ENCODE measurements at places on chromosomes 3 and 15. TPM values are rescaled to one million over a fixed set of nuclear protein-coding genes. Genes with fewer than 3 reads are reported as not detected.

Gene ECE2
- total RNA-seq: not detected

Gene C3orf85
- total RNA-seq: not detected

Gene DNAH12
- 0.09 TPM for total RNA-seq

Gene UROC1
- total RNA-seq: not detected

Gene IFT57
- 53.4 TPM for total RNA-seq

Gene REC114
- not detected for total RNA-seq

Gene RHOV
- total RNA-seq: 0.80 TPM

Gene HRG
- total RNA-seq: not detected

Gene IQGAP1
- total RNA-seq: 46.1 TPM

Gene HIGD2B
- total RNA-seq: not detected

Gene PLOD2
- 12.7 TPM for total RNA-seq

Gene SLC24A5
- not detected for total RNA-seq

Gene CHST2
- 4.5 TPM for total RNA-seq

DNA sequence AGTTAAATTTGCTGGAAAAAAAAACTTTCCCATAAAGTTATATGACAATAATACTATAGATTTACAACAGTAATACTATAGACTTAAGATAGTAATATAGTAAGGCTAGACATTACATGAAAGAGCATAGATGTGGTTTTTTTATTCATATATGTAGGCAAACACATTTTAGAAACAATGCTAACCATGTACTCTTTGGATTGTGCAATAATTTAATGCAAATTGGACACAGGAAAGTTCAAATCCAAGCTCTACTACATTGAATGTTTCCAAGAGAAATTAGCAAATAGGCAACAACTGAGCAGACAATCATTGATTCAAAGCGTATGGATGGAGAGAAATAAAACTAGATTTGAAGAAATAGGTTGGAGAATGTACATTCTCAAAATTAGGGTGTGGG lies 469.2 kb downstream of the CNTN3 start:
- DNase-seq: no peak

GRCh38 chr3:61181874-61182273 lies 69.4 kb downstream of the FHIT start:
- DNase-seq: no peak

DNA sequence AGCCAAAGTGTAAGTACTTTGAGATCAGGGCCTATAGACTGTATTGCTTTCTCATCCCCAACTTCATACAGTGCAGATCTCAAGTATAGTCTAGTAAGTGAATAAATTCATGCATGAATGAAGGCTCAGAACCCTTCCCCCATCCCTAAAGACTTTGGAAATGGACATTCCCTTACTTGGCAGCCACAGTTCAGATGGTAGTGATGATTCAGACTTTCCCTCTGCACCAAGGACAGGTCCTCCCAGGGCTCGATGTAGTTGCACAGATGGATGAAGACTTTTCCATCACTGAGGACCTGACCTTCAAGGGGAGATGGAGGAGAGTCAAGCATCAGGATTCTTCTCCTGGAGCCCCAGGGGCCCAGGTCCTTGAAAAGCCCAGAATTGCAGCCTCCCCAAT lies 4.6 kb downstream of the TIMP4 start:
- no peak for DNase-seq

GRCh38 chr3:42685891-42686820 lies 819 bp downstream of the KLHL40 start:
- no peak for DNase-seq

DNA sequence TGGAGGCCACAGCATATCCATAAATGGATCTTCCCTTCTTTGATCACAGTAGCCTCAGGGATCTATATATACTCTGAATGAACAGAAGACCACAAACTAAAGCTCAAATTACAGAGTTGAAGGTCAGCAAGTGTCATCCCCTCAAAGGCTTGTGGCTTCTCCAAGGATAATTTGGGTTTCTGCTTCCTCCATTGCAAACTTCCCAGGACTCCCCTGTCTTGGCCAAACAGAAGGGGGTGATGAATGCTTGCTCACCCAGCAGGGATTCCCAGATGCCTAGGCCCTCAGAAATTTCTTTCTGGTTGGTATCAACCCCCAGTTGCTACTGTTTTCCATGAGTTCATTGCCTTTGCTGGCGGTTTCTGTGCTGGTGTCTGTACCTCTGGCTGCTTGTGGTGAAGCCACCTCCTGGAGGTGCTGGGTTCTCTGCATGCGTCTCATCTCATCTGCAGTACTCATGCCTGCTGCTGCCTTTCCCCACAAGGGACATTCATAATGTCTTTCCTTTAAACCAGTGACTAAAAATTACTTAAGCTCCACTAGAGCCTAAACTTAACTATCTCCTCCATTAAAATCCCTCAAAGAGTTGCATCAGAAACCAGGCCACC lies 17.7 kb downstream of the ENTPD3 start:
- no peak for DNase-seq

DNA sequence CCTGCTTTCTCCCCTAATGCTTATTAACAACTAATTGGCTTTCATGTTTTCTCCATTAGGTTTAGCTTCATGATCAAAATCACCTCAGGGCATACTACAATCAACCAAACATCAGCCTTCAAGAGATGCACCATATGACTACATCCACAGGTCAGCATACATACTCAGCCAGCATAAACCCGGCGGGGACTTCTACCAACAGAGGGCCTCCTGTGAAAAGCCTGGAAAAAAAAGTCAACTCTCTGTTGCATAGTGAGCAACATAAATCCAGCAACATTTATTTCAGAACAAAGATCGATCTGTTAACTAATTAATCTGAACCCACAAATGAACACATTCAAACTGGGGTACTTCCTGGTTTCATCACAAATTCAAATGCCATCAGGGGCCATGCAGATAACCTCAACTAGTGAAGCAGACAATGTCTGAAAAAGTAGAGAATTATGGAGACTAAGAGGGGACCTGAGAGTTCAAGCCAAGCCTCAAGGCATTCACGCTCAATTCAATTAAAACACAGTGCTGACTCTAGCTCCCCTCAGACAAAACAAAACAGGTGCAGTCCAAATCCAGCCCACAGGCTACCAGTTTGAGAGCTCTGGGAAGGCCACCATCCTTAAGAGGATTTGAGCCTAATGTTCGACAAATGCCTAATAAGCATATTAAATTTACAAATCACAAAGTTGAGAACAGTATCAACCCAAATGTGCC lies 124.5 kb downstream of the MAGI1 start:
- DNase-seq: no peak

DNA sequence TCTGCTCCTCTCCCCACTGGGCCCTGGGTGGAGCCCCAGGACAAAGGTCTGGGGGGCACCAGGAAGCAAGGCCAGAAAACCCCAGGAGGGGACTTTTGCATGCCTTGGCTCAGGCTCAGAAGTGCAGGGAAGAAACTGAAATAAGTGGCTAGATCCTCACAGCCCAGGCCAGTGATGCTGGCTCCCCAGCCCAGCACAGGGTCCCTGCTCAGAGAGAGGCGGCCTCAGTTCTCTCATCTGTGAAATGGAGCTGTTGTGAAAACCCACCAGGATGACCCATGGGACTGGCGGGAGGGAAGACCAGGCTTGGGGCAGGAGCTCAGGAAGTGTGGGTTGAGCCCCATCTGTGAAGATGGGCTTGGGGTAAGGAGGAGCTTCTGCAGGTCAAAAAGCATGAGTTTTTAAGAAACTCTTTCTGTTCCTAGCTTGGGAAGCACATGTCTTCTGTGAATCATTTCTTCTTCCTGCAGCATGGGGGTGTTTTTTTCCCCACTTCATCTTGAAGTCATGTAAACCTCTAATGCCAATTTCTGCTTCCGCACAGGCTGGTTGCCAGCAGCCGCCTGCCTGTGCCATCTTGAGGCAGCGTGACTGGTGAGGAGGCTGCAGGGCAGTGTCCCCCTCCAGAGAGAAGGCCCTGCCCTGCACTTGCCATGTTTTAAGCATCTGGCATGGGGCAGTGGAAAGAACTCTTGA lies 118.6 kb downstream of the SMAD6 start:
- DNase-seq: no peak

GRCh38 chr3:57743496-57743895 lies 12.6 kb upstream of the SLMAP start:
- DNase-seq: no peak

GRCh38 chr3:188446766-188447165 lies 292.8 kb downstream of the LPP start:
- DNase-seq: no peak

- no peak for DNase-seq
Measured at GRCh38 chr3:34237946-34238345, 439.5 kb downstream of the PDCD6IP start.

DNA sequence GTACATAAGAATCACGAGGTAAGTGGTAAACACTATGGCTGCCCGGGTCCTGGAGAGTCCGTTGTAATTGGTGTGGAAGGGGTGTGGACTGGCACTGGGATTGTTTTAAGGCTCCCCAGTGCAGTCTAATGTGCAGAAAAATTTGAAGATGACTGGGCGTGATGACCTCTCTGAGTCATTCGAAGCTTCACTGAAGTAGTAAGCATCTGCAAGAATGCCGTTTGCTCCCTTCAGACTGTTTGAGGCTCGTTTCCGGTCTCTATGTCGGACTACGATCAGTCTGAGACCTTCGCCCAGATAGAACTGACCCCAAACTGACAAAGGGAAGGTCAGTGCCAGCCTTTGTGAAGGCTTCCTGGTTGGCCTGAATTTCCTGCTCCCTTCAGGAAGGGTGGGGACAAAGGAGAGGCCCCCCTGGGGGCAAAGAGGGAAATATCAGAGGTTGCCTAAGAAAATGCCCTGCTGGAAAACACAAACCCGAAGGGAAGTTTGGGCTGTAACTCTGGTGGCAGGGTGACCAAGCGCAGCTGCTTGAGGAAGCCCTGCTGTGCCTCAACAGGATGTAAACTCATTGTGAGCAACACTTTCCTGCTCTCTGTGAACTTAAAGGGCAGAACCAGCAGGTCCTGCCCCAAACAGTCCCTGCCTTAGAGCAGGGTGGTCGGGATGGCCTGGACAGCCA lies 34.6 kb downstream of the BTD start:
- DNase-seq: no peak

DNA sequence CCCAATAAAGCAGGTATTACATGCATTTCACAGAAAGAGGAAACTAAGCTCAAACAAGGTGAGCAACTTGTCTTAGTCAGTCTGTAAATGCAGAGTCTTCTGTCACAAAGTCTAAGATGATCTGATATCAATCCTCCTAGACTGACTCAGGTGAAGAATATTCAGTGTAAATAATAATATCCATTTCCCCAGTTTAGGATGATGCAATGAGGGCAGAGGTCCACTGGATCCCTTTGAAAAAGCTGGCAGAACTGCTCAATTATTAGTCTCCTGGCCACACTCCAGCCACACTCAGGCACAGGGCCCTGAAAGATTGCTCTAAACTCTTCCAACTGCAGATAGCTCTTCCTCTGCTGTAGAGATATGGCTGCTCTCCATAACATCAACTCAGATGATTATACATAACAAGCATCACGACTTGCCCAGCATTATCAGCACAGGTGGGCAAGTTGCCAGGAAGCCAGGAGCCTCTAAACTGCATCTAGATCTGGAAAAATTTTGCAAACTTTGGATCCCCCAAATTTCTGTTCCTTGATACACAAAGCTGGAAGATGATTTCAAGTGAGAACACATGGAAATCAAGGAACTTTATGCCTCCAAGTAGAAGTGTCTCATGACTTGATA lies 129.8 kb upstream of the CPNE4 start:
- no peak for DNase-seq

DNA sequence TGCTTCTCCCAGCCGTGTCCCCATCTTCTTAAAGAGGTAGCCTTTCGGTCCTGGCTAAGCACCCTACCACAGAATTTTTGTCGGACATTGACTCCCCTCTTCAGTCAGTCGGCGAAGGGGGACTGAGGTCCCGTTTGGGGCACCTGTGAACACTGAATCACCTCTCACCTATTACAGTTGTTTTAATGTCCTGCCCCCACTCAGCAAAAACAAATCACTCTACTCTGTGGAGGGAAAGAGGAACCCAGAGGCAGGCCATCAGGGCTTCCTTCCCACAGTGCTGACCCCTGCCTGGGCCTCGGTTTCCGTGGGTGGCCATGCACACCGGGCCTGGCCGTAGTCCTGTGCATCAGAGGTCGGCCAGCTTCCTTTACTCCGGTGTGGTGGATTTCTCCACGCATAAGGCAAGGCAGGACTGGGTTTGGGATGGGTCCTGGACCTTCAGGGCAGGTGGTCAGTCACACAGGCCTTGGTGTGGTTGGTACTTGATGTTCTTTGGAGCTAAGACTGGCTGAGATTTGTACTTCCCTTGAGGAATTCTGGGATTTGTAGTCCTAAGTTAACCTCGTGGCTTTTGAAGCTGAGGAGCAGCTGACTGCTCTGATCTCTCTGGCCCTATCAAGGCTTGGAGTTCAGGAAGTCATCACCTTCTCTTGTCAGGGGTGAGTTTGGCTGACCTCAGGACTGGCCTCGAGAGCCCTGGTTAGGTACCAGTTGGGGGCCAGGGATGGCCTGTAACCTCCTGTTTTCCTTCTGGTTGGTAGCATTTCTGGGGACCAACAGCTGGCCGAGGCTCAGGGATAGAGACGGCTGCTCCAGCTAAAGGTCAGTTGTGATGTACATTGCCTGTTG lies 627 bp upstream of the FAM131A start:
- DNase-seq: no peak

GRCh38 chr3:153242896-153243295 lies 80.9 kb downstream of the RAP2B start:
- no peak for DNase-seq

GRCh38 chr3:188646592-188646991 lies 492.6 kb downstream of the LPP start:
- no peak for DNase-seq
